Stromal cell of bone marrow (primary cell): ENCODE measurements at places on chromosomes 3 and 15.

GRCh38 chr15:57505949-57506391 is 85.7 kb upstream of the MYZAP start:
- no peak for DNase-seq

GRCh38 chr3:187082758-187083375 is 56.4 kb downstream of the RPL39L start:
- DNase-seq = no peak

GRCh38 chr15:55282284-55282833 is 7.3 kb downstream of the RAB27A start:
- peak; percentile 56 for DNase-seq

- no peak for DNase-seq
These were observed 1.4 kb upstream of the AQP9 start for GRCh38 chr15:58136731-58137130.

DNA sequence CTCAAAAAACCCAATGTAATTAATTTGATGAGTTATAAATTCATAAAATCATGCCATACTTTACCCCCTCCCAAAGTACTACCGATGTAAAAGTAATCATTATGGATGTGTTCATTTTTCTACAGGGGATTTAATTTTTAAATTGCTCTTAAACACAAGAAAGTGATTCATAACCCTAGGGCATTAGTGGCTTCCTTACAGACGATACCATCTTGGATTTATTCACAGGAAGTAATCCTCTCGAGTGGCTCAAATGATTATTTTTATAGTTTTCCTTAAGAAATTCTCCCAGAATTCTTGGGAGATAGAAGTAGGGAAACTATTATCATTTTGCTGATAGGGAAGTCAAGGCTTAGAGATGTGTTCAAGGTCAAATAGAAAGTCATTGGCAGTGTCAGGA is 80.9 kb downstream of the PEX5L start:
- DNase-seq = no peak

GRCh38 chr3:32281570-32282106 is 43.2 kb downstream of the CMTM8 start:
- DNase-seq = no peak
